ENCODE measurements at places on chromosomes 12 and 14.

GRCh38 chr14:51950007-51950406 is 39.3 kb upstream of the RTRAF start:
- H3K36me3 ChIP-seq = peaks cover 77% of the 10 kb centered on the region
- no peak overlapping the region for H3K4me3 ChIP-seq
- peaks cover 9% of the 10 kb centered on the region for H3K4me1 ChIP-seq
- no peaks in the 10 kb centered on the region for H3K27me3 ChIP-seq

GRCh38 chr12:45285717-45286116 is 69.8 kb downstream of the ANO6 start:
- no peaks in the 10 kb centered on the region for H3K27me3 ChIP-seq
- no peak for DNase-seq
- H3K4me3 ChIP-seq = no peak overlapping the region
- H3K4me1 ChIP-seq = no peaks in the 10 kb centered on the region

DNA sequence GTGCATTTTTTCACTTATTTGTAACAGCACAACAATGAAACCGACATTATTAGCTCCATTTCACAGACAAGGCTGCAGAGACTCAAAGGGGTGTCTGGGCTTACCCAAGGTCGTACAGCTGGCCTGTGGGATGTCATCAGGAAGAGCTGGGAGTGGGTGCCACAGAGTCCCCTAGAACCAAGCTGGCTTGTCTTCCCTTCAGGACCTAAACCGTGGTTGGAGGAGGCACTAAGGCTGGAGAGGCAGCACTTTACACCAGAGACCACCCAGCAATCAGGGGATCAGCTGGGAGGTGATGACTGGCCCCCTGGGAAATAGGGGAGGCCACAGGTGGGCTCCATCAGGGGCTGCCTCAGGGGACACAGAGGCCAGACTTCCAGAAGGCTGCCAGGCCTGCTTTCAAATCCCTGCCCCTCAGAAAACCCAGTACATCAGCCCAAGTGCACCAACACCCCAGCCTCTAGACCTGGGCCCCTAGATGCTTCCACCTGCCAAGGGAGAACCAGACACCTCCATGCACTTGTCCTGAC is 28.3 kb downstream of the DIO3 start:
- H3K27me3 ChIP-seq = peaks cover 4% of the 10 kb centered on the region
- peaks cover 2% of the 10 kb centered on the region for H3K36me3 ChIP-seq
- DNase-seq = no peak
- no peak overlapping the region for H3K4me3 ChIP-seq

DNA sequence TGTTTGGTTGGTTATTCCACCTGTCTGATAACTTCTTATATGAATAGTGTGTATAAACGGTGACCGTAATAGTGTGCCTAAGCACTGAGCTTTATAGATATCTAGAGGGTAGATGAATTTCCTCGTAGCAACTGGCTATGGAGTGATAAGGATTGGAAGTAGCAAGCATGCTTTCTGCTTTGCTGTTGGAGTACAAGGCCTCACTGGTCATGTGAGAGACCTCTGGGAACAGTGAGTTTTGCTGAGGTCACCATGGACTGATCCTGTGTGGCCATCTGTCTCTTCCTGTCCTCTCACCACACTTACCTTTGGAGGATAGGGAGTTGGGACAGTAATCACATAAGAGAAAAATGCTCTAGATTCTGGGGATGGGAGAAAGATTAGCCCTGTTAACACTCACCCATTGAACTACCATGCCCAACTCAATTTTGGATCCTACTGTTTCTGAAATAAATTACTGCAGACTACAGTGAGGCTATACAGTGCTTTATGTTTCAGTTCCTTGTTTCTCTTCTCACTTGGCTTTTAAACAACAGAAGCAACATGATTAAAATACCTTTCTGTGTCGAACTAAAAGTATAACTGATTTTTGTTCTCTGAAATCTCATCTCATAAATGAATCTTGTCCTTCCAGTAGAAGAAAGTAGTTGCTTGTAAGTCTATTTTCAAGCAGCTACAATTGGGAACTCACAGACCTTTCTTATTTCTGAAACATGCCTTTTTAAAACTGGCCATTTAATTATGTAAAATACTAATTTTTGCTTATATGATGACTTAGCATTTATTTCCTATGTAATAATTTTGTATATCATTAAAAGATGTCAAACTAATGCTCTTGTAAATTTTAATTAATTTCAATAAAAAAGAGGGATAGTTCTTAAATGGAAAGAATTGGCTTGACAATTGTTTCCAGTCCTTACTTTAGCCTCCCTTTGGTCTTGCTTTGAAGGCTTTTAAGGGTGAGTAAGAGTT is 8.3 kb downstream of the TMX1 start:
- peaks cover 21% of the 10 kb centered on the region for H3K4me1 ChIP-seq
- no peak overlapping the region for H3K4me3 ChIP-seq
- no peaks in the 10 kb centered on the region for H3K27me3 ChIP-seq
- H3K36me3 ChIP-seq = peaks cover 36% of the 10 kb centered on the region
- DNase-seq = no peak
- H3K27ac ChIP-seq = no peak overlapping the region

- no peak overlapping the region for H3K27ac ChIP-seq
- no peaks in the 10 kb centered on the region for H3K4me1 ChIP-seq
- H3K4me3 ChIP-seq = no peak overlapping the region
- no peaks in the 10 kb centered on the region for H3K36me3 ChIP-seq
- no peak for DNase-seq
These were observed 25.2 kb upstream of the AKAP6 start for GRCh38 chr14:32303865-32304264.

DNA sequence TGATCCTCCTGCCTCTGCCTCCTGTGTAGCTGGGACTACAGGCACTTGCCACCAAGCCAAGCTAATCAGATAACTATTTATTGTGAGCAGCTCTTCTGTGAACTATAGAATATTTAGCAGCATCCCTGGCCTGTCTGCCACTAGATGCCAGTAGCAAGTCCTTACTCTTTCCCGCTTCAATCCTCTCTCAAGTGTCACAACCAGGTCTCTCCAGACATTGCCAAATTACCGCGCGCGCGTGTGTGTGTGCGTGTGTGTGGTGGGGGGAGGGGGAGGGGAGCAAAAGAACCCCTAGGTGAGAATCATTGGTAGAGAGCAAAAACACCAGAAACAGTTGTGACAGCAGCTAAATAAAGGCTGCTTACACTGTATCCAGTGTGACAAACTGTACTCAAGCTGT is 49.9 kb downstream of the PPP2R5E start:
- no peaks in the 10 kb centered on the region for H3K27me3 ChIP-seq
- no peak for DNase-seq
- peaks cover 11% of the 10 kb centered on the region for H3K4me1 ChIP-seq
- H3K4me3 ChIP-seq = no peak overlapping the region

- H3K4me1 ChIP-seq = peaks cover 6% of the 10 kb centered on the region
- H3K4me3 ChIP-seq = no peak overlapping the region
- H3K27ac ChIP-seq = no peak overlapping the region
- H3K27me3 ChIP-seq = no peaks in the 10 kb centered on the region
These were observed 264.0 kb upstream of the PLEKHG7 start for GRCh38 chr12:92438641-92439419.

GRCh38 chr12:42729535-42729900 is 140.0 kb upstream of the PRICKLE1 start:
- no peaks in the 10 kb centered on the region for H3K4me1 ChIP-seq
- no peak overlapping the region for H3K4me3 ChIP-seq
- H3K36me3 ChIP-seq = no peaks in the 10 kb centered on the region
- DNase-seq = no peak

DNA sequence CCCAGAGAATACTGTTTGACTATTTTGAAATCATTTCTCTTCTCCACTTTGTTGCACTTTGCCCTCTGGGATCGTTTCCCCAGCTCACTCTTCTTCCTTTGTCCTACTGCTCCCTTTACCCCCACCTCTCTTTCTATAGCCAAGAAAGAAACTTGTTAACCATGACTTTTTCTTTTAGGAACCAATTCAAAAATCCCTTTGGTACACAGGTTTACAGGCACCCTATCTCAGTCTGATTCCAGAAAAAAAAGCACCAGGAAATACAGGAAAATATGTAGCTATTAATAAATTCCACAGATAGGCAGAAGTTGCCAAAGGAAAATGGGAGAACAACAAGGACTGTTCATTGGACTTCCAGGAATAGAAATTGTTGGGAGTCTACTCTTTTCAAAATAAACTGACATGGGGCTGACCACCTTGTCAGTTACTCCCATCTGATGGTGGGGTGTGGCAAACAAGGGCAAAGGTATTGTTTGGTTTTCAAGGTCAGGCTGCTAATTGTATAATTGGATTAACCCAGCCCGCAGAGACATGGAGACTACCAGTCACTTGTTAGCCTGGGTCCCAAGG is 82.4 kb downstream of the CRADD start:
- H3K27ac ChIP-seq = no peak overlapping the region
- peaks cover 41% of the 10 kb centered on the region for H3K4me1 ChIP-seq
- no peaks in the 10 kb centered on the region for H3K27me3 ChIP-seq
- no peak for DNase-seq
- peak overlapping the region; percentile 26 for H3K4me3 ChIP-seq
- peaks cover 17% of the 10 kb centered on the region for H3K36me3 ChIP-seq

DNA sequence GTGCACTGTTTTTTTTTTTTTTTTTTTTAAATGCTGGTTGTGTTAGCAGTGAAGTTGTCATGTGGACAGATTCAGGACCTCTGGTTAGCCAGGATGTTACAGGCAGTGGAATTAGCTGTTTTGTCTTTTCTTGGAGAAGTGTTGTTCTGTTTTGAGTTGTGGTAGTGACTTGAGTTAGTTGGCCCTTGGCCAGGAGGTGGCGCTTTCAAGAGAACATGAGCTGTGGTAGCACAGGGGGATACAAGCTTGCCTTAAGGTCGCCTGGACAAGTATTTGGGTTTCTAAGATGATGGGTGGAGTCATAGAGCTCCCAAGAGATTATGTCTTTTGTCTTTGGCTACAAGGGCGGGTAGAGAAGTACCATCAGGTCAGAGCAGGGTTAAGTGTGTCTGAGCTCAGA is 33.3 kb upstream of the CCDC198 start:
- no peak overlapping the region for H3K27ac ChIP-seq
- H3K4me3 ChIP-seq = no peak overlapping the region
- no peaks in the 10 kb centered on the region for H3K36me3 ChIP-seq

GRCh38 chr14:100446572-100446971 is 123.4 kb downstream of the SLC25A47 start:
- H3K27ac ChIP-seq = no peak overlapping the region
- no peaks in the 10 kb centered on the region for H3K36me3 ChIP-seq
- no peak overlapping the region for H3K4me3 ChIP-seq
- no peaks in the 10 kb centered on the region for H3K27me3 ChIP-seq
- H3K4me1 ChIP-seq = peaks cover 11% of the 10 kb centered on the region
- DNase-seq = no peak

DNA sequence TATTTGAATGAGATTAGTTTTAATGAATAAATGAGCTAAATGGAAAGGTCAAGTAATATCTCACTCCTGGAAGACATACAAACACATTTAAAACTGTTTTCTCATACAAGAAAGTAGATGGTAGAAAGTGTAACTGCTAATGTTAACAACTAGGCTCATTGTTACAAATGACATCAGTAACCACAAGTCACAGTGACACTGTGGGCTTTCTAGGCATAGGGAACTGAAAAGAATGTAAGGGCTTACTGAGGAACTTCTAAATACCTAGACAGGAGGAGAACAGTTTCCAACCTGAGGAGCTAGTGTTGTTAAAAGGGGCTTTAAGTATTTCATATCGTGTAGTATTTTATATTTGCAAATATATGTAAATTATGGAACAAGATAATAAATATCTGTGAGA is 17.5 kb upstream of the ERGIC2 start:
- no peak overlapping the region for H3K27ac ChIP-seq
- DNase-seq = no peak
- peaks cover 10% of the 10 kb centered on the region for H3K27me3 ChIP-seq
- no peaks in the 10 kb centered on the region for H3K36me3 ChIP-seq
- no peak overlapping the region for H3K4me3 ChIP-seq

DNA sequence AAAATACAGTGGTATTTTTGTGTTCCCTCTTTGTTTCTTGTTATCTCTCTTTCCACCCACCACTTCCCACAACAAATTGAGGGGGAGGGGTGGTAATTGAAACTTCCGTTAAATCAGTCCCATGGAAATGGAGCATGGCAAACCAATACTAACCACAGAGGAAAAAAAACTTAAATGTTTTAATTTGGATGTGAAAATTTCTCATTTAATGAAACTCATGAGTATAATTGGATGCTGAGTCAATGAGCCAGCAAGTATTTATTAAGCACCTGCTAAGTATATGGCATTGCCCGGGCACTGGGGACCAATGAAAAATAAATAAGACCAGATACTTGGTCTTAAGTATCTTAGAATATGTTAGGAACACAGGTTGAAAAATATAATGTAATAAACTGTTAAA is 147.5 kb downstream of the KCNH5 start:
- H3K36me3 ChIP-seq = no peaks in the 10 kb centered on the region
- H3K27me3 ChIP-seq = no peaks in the 10 kb centered on the region
- H3K4me3 ChIP-seq = no peak overlapping the region
- H3K27ac ChIP-seq = no peak overlapping the region
- no peaks in the 10 kb centered on the region for H3K4me1 ChIP-seq
- DNase-seq = no peak

- DNase-seq = peak; percentile 88
- H3K36me3 ChIP-seq = no peaks in the 10 kb centered on the region
- no peaks in the 10 kb centered on the region for H3K27me3 ChIP-seq
- no peak overlapping the region for H3K4me3 ChIP-seq
- peaks cover 6% of the 10 kb centered on the region for H3K4me1 ChIP-seq
These were observed 279.1 kb downstream of the TTC6 start for GRCh38 chr14:37874429-37875109.

DNA sequence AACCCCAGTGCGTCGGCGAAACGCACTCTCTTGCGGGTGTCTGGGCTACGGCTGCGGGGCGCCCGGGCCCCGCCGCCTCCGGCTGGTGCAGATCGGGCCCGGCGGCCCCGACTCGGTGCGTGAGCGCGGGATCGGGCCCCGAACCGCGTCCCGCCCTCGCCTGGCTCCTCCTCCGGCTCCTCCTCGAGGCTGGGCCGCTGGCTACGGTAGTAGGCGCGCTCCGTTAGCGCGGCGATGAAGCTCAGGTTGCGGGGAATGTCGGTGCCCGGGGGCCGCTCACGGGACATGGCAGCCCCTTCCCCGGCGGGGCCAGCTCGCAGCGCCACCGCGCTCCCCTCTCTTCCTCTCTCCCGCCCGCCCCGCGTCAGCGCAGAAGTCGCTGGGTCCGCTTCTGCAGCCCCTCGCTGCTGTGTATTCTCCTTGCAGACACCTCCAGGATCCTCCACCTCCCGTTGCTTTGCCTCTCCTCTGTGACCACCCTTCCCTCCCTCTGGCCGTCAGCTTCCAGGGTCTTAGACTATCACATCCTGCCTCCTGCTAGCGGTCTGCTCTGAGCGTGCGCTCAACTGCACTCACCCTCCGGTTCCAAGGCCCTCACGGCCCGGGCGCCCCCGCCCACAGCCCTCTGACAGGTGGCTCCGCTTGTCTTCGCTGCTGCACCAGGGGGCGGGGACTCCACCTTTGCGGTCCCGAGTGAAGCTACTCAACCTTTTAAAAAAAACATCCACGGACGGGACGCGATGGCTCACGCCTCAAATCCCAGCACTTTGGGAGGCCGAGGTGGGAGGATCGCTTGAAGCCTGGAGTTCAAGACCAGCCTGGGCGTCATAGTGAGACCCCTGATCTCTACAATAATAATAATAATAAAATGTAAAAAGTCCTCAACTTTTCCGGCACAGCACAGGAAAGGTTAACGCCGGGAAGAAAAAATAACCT is at the start of gene PPP1R3E:
Gene PPP1R3E (minus strand): TSS at position 570 of the 936 bp plus-strand sequence. CDS start 283 bp downstream, at position 287.
- peak within 1 kb of the TSS; percentile 96 for H3K4me3 ChIP-seq
- DNase-seq = peak; percentile 86
- peaks cover 12% of the 10 kb centered on the region for H3K27me3 ChIP-seq
- H3K36me3 ChIP-seq = peaks cover under 1% of the 10 kb centered on the region
- peaks cover 20% of the 10 kb centered on the region for H3K4me1 ChIP-seq

- H3K4me1 ChIP-seq = no peaks in the 10 kb centered on the region
- no peaks in the 10 kb centered on the region for H3K36me3 ChIP-seq
- H3K4me3 ChIP-seq = no peak overlapping the region
- H3K27ac ChIP-seq = no peak overlapping the region
- DNase-seq = no peak
These were observed 166.0 kb downstream of the IPO8 start for GRCh38 chr12:30529489-30530269.
